Stimulated activated CD8-positive, alpha-beta memory T cell treated with anti-CD3 and anti-CD28 coated beads, Interleukin-7, amount 100 ng/mL, for 48 hours (primary cell): ENCODE measurements at places on chromosomes 3 and 15.

- no peak for DNase-seq
These were observed 95.2 kb upstream of the PLCL2 start for GRCh38 chr3:16789344-16790120.

GRCh38 chr3:76405196-76405595 lies 619.8 kb upstream of the ZNF717 start:
- DNase-seq, result no peak

DNA sequence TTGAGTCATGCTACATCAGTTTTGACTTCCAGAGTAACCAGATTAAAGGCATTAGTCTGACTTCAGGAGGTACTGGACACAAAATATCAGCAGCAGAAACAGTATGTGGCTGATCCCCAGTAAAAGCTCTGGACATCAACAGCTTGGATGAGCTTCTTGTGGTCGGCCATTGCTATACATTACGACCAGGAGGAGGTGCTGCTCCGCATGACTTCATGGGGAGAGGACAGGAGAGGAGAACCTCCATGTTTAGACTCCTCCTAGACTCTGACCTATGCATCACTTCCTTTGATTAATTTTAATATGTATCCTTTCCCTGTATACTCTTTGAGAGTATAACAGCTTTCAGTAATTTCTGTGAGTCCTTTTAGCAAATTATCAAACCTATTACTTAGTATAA lies 285.6 kb upstream of the ARHGEF26 start:
- no peak for DNase-seq

- no peak for DNase-seq
These were observed 64.9 kb downstream of the ATP10A start for GRCh38 chr15:25797936-25798901.

- no peak for DNase-seq
These were observed 235.0 kb downstream of the ULK4 start for GRCh38 chr3:41726891-41727290.

DNA sequence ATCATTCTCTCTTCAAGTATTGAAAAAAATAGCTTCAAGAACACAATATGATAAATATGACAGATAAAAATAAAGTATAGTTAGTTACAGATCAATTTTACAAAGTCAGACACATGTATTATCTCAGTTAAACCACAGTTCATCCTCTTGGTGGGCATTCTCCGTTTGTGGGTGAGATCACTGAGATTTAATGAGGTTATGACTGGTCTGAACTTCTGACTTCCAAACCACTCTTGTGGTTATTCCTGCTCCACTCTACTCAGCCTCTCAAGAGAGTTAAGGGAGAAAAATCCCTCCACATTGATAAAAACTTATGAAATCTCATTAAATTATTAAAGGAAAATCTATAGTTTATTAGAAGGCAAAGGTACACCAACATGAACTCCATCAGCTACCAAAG lies 229.9 kb upstream of the LRTM1 start:
- DNase-seq, result no peak

GRCh38 chr3:159266779-159267178 lies 464.9 kb downstream of the MFSD1 start:
- no peak for DNase-seq

DNA sequence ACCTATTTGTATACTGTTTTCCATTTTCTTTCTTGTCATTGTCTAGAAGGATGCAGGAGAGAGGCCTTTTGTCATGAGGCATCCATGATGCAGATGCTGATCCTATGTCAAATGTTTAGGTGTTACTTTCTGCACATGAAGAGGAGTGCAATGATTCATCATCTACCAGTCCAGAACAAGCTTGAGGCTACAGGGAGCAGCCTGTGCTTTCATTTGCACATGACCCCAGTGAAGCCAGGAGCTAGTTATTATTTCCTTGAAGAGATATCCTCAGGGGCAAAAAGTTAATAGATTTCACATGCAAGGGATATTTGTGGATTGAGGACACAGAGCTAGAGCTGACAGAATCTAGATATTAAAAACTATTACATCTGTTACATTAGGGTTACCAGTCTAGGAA lies 204.4 kb upstream of the TGFBR2 start:
- DNase-seq, result no peak

DNA sequence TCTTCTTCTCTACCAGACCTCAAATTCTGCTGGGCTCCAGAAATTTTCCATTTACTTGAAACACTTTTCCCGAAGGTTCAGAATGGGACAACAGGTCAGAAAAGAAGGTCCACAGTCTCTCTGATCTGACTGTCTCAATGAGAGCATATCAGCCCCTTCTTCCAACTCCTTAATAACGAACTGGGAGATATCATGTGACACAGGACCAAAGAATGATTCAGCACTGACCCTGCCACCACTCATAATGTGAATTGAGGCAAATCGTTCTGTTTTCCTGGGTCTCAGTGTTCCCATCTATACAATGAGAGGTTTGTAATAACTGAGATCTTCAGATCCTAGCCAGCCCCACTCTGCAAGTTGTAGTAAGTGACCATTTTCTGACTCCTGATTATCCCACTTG lies 500.5 kb downstream of the NTRK3 start:
- DNase-seq, result no peak

GRCh38 chr3:171122861-171123260 lies 96.3 kb upstream of the SLC2A2 start:
- no peak for DNase-seq

DNA sequence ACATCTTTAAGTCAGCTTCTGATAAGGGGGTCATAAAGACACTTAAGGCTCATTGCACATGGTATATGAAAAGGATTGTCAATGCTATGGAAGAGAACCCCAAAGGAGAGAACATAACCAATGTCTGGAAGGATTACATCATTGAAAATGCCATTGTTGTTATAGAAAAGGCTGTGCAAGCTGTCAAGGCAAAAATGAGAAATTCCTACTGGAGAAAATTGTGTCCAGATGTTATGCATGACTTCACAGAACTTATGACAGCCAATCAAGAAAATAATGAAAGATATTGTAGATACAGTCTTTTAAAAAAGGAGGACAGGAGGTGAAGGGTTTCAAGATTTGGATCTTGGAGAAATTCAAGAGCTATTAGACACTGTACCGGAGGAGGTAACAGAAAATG lies 96.3 kb upstream of the MBNL1 start:
- DNase-seq, result no peak

DNA sequence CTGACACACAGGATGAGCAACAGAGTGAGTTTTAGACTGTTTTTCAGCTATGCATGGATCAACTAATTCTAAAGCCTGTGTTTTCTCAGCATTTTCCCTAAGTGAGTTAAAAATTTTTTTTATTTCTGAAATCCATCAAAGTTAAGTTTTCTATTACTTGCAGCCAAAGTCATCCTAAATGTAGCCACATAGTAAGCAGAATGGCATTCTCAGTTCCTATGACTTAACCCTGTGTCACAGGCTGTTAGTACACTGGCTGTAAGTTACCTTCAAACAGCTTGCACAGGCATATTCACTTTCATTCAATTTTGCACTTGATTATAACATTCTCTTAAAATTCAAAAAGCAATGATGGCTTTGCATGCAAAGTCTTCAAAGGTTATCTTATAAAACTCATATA lies 368.2 kb downstream of the OCA2 start:
- no peak for DNase-seq

- DNase-seq, result no peak
These were observed 48.2 kb upstream of the IGF1R start for GRCh38 chr15:98599909-98600691.

DNA sequence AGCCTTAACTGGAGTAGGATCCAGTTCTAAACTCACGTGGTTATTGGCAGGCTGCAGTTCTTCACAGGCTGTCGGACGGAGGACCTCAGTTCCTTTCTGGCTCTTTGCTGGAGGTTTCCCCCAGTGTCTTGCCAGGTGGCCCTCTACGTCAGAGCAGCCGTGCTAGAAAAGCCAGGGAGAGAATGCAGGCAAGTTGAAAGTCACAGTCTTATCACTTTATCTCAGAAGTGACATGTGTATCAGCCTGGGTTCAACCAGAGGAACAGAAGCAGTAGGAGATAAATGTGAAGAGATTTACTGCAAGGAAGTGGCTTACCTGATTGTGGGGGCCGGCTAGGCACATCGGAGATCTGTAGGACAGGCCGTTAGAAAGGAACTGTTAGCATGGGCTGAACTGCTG lies 125.3 kb upstream of the BNIP2 start:
- no peak for DNase-seq

DNA sequence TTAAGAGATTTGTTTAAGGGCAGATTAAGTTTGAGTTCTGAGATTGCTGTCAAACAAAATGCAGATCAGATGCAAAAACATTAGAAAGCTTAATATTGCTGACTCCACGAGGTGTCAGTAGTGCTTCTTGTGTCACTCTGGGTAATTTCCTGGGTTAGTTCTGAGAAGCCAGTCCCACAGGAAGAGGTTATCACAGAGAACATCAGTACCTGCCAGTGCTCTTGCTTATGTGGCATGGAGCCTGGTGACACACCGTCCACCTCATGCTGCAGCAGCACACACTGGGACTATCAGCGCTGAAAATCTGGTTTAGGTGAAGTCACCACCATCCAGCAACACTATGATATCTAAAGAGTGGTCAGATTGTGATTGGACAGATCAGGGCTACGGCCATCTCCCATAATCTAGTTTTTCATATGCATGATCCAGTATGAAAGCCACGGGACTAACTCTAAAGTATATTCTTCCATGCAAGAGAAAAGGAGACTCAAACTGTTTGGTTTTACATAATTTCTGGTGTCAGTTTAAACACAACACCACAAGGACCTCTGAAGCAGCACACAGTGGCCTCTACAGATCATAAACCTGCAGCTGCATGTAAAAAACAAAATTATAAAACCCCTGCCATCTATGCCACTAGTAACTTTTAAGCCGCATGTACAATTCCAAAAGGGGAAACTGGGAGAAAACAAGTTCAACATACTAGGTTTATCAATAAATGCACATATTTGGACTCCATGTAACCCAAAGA lies 36.1 kb upstream of the MYO5C start:
- peak; percentile 60 for DNase-seq

GRCh38 chr3:37481982-37482381 lies 307.6 kb upstream of the LRRFIP2 start:
- DNase-seq, result no peak

DNA sequence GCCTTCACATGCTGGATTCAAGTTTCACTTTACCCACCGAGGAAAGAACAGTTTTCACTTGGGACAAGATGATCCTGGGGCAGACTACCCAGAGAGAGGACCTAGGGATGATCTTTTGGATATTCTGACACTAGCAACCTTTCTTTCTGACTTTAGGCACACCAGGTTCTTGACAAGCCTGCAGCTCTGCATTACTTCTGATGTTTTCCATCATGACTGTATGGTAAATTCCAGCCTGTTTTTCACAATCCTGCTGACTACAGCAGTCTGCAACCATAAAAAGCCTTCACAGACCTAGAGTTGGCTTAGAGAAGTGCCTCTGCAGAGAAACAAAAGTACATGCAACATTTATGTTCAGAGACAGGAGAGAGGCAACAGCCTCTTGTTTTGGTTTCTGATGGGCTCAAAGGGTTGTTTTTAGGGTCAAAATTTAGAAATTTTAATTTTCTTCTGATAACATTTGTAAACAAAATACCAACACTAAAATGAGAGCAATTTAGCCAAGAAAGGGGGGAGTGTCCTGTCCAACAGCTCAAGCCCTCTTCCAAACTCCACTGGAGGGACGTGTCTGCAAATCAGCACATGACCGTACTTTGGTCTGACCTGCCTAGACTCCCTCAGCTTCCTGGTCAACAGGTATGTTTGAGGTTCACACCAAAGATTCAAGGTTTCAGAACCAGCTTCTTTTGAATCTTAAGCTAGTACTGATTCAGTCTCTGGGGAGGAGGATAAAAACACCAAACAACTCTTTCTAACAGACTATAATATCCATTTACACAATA lies 799 bp downstream of the ABI3BP start:
- DNase-seq, result no peak

DNA sequence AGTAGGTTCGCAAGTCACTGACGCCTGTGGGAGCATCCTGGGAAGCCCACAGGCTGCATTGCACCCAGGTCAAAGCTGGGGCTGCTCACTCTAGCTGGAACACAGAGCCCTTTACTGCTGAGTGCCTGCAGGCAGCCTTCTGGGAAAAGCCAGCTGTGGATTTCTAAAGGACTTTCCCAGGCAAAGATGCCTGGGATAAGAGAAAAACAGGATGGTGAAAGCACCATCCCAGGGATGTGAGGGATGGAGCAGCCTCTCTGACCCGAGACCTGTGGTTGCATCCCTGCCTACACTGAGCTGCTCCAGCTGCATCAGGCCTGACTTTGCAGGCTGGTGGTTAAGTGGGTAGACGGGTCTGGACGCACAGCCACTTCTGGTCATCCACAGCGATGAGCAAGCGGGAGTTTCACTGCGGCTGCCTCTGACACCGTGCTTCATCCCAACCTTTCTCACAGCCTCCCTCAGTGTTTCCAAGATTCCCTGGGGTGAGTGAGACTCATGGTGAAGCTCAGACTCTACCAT lies 52.5 kb upstream of the AMOTL2 start:
- DNase-seq, result no peak

- DNase-seq, result no peak
These were observed 190.9 kb downstream of the SLC9A9 start for GRCh38 chr3:143657391-143657790.

DNA sequence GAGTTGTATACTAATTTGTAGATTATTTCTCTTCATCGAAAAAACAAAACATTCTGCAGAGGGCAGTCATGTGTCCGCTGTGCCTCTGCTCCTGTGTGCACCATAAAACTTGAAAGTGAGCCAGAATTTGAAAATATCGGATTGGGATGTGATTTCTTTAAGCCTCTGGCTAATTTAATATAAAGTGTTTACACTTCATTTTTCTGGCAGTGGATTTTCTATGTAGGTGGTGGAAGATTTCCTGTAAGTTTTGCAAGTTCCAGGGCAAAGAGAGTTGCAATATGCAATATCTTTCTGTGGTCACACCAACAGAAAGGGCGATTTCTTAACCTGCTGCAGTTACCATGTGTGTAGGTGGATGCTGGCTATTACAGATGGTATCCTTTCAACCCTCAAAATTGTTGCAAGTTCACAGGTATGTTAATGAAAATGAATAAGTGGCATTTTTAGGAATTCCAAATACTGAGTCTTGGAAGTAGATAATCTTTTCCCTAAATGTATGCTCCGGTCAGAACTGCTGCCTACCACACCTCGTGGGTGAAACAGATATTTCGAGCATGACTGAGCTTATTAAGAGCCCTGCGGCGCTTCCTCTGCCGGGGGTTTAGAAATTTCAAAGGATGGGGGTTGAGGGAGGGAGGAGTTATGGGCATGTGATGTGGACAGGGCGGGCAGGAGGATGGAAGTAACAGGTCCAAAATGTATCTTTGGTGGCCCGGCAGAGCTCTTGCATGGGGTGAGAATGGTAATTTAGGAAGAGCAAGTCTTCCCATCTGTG lies 134.0 kb downstream of the PGPEP1L start:
- DNase-seq, result no peak

- DNase-seq, result peak; percentile 5
These were observed 84.6 kb downstream of the GREM1 start for GRCh38 chr15:32802286-32802936.
